ENCODE measurements at places on chromosomes 16 and 17.

GRCh38 chr17:2343421-2343820 lies 6.1 kb downstream of the SGSM2 start:
- DNase-seq, result no peak

DNA sequence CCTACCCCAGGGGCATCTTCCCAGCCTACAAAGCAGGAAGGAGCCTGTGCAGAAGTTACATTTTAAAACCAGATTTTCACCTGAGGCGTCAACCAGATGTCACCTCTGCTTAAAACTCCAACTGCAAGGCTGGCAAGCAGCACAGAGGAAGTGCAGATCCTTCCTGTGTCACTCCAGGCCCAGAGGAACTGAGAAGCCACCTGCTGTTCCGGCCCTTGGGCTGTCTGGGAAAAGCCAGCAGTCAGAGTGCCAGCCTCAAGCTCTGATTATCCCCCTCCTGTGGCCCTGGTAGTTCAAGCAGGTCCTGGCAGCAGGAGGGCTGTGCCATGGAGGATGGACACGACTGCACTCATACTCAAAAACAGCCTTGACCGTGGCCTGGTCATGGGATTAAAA lies 10.2 kb downstream of the POLR2C start:
- DNase-seq, result no peak

DNA sequence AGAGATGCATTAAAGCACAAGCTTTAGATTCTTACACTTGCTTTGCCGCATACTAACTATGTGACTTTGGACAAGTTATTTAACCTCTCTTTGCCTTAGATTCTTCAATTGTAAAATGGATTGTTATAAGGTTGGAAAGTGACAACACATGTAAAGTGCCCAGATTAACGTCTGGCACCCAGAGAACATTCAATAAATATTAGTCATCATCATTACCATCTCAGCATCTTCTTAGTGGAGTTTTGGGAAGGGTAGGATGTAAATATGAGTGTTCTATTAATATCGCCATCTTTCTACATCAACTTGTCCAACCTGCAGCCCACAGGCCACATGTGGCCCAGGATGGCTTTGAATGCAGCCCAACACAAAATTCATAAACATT lies 27.4 kb upstream of the FAM20A start:
- no peak for DNase-seq

DNA sequence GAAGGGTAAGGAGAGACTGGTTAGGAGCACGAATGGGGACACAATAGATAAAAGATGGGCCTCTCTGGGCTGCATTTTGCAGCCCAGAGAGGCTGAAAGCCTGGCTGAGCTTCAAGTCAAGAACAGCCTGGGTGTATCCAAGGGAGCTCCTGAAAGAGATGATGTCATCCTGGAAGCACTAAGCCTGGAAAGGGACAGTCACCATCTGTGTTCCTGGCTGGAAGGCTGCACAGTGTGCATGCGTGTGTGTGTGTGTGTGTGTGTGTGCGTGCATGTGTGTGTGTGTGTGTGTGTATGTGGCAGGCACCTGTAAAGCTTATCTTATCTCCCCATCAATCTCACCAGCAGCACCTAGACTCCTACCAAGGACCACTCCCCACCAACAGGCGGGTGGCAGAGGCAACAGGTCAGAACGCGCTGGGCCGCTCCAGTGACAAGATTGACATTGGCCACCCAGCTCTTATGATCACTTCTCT lies 44.1 kb downstream of the COG7 start:
- DNase-seq, result no peak

- DNase-seq, result no peak
Observed at GRCh38 chr16:14509055-14509454, 121.0 kb downstream of the PARN start.

DNA sequence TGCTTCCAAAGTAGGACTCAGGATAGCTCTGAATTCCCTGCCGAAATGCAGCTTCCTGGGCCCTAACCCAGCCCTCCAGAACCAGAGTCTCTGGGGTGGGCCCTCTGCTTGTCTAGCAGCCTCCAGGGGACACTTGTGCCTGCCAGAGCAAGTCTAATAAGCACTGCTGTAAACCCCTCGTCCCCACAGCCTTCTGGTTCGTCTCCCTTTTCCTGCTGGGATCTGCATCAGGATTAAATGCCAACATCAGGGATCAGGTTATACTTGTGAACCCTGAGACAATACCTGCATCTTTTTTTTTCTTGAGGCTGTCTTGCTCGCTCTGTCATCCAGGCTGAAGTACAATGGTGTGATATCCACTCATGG lies 282.0 kb downstream of the SEC14L1 start:
- no peak for DNase-seq

GRCh38 chr17:76541739-76542454 lies 2.1 kb downstream of the PRCD start:
- DNase-seq, result no peak

DNA sequence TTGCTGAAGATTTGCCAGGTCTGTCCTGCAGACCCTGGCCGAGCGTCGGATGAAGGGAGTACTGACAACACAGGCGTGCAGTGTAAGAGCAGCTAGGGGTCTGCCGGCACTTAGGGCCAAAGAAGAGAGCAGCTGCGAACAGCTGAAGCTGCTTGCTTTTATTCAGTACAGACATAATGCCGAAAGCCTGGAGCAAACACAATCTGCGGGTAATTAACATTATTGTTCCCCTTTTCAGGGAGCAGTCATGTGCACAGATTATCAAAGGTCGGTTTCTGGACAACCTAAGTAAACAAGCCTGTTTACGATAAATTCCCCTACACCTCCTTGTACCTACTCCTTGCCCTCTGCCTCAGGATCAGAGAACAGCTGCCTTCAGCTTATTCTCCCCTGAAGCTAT lies 12.0 kb upstream of the KRT23 start:
- no peak for DNase-seq

DNA sequence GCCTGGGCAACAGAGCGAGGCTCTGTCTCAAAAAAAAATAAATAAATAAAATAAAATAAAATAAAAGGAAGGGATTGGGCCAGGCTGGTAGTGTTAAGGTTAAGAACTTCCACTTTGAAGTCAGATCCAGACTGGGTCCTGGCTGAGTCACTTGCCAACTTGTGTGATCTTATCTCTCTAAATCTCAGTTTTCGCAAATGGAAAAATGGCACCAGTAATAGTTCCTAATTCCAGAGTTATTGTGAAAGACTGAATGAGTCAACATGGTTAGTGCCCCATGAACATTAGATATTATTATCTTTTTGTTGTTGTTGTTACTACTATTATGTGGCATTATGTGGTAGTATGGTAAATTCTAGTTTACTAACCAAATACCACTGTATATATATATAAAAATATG lies 188.0 kb upstream of the AXIN2 start:
- no peak for DNase-seq

GRCh38 chr16:48503779-48504178 lies 106.2 kb downstream of the N4BP1 start:
- no peak for DNase-seq

DNA sequence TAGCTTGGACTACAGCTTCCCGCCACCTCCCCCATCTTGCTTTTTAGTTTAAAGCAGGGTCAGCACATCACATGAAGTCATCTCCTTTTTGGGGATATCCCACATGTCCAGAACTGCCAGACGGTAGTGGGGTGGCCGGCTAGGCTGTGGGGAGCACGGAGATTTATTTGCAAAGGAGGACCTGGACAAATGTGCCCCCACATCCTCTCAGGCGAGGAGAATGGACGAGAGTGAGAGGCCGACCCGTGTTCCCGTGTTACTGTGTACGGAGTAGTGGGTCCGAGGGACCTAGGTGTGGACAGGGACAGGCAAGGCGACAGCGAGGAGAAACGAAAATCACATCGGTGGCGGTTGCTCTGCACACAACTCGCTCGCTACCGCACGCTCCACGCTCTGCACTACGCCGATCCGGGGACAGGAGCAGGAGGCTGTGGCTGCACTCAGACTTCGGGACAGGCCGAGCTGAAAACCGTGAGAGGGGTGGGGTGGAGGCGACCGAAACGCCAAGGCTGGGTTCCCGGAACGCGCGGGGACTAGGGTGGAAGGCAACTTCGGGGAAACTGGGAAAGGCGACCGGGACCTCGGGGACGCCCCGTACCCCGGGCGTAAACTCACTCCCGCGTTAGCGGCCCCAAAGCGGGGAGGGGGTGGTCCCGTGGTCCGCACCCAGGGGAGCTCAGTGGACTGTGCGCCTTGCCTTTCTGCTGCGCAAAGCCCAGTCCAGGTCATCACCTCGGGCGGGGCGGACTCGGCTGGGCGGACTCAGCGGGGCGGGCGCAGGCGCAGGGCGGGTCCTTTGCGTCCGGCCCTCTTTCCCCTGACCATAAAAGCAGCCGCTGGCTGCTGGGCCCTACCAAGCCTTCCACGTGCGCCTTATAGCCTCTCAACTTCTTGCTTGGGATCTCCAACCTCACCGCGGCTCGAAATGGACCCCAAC lies at the start of gene MT1A:
TSS of gene MT1A (plus strand) at position 853 of the 937 bp plus-strand sequence. CDS start at position 926, 73 bp downstream.
- no peak for DNase-seq

DNA sequence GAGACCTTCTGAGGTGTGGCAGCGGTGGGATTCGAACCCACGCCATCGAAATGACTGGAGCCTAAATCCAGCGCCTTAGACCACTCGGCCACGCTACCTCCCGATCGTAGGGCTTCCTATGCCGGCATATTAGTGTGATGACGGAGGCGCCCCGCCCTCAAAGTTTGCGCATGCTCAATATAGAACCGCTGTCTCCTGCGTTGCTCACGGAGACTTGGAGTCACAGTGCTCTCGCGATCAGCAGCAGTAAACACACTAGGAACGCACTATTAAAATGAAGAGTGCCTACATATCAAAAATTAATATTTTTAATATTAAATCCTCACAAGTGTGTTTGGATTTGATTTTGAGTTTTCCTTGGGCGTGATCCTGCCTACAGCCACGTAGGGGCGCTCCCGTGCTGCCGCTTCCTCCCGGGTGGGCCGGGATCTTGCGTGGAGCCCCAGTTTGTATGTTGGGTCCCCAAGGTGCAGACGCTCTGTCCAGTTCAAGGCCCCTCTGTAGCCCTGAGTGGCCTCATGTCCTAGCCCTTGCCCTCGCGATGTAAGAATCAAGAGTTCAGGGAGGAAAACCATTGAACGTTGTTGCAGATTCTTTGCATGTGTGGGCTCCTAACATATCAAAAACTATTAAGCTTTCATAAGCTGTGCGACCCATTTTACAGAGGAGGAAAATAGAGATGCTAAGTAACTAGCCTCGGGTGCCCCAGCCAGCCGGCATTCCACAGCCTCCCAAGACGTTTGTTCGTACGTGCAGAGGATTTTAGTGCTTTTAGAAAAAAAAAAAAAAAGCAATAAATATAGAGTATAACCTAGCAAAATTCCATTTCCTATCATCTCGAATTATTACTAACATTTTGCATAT lies 10.2 kb upstream of the EEF2K start:
- no peak for DNase-seq

GRCh38 chr17:43750153-43750552 lies 8.4 kb downstream of the SOST start:
- DNase-seq, result no peak

DNA sequence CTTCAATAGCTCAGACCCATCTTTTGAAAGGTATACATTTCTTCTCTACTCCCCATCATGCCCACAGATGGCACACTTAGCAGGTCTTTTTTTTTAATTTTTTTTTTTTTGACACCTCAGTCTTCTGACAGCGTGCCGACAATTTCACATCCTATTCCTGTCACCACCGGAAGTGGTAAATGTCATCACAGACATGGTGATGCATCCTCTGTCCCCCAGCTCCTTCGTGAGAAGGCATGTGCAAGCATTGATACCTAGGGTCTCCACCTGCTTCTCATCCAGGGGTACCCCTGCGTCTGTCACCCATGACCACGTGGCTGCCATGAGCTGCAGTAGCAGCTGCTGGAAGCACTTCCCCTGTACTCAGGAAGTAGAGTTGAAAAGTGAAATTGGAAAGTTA lies 35.6 kb downstream of the ELAC2 start:
- peak; percentile 9 for DNase-seq

- no peak for DNase-seq
Observed at GRCh38 chr16:30808146-30808545, 21.1 kb upstream of the ZNF629 start.

- no peak for DNase-seq
Observed at GRCh38 chr16:74580833-74581232, 26.1 kb downstream of the GLG1 start.

DNA sequence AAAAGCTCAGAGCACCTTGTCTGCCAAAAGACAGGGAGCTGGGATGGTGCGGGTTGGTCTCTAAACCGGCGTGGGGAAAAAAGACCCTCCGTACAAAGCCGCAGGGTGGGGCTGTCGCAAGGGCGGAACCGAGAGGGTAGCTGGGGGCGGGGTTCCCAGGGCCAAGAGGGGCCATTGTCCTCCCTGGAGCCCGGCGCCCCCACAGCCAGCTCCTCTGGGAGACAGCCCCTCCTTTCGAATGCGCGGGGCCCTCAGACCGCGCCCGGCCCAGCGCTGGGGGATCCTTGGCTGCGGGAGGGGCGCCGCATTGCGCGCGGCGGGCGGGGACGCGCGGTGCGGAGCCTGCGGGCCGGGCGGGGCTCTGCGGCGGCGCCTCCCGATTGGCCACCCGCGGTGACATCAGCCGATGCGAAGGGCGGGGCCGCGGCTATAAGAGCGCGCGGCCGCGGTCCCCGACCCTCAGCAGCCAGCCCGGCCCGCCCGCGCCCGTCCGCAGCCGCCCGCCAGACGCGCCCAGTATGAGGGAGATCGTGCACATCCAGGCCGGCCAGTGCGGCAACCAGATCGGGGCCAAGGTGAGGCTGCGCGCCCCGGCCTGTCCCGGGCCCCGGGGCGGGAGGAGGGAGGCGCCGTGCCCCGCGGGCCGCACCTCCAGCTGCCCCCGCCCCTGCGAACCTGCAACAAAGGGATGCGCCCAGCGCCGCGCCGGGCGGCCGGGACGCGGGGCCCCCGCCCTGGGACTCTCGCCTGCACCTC lies at the start of gene TUBB3:
TSS of gene TUBB3 (plus strand) at position 459 of the 756 bp plus-strand sequence. CDS start at position 519, 60 bp downstream.
- peak; percentile 61 for DNase-seq

All from GM18507 (cell line).